ENCODE measurements at places on chromosomes 5 and 9. TPM values are rescaled to one million over a fixed set of nuclear protein-coding genes. Genes with fewer than 3 reads are reported as not detected.

DNA sequence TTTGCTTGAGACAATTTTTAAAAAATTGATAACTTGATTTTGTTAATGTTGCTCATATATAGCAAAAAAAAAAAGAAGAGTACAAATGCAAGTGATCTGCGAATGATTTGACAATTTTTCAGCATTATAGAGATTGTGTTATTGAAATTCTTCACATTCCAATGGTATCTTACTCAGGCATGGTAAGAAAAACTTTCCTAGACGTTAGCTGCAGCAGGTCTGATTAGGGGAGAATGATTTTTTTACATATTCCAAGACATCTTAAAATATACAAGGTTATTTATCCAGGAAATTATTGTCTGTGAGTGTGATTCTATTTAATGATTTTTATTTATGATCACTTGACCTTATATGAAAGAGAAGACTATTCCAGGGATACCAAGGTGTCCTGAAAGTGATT lies 361.9 kb downstream of the MAT2B start:
- H3K4me3 ChIP-seq = no peak overlapping the region
- no peaks in the 10 kb centered on the region for H3K36me3 ChIP-seq
- H3K27me3 ChIP-seq = no peaks in the 10 kb centered on the region
- no peak overlapping the region for H3K27ac ChIP-seq
- no peaks in the 10 kb centered on the region for H3K4me1 ChIP-seq

DNA sequence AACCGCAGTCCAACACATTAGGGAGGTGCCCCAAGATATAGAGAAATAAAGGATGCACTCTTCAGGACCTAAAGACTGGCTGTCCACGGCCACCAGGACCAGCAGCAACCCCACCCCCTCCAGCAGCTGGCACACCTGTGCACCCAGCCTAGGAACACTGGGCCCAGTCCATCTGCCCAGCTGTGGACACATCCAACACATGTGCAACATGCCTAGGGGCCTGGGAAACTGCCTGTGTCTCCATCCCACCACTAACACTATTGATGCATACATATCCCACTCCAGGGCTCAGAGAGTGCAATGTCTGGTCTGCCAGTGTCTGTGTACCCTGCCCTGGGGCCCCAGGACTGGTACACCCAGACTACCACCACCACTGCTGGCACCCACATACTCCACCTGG lies 1781.3 kb downstream of the MAT2B start:
- H3K27me3 ChIP-seq = no peaks in the 10 kb centered on the region
- H3K27ac ChIP-seq = no peak overlapping the region
- no peak overlapping the region for H3K4me3 ChIP-seq
- no peaks in the 10 kb centered on the region for H3K4me1 ChIP-seq
- H3K36me3 ChIP-seq = no peaks in the 10 kb centered on the region

DNA sequence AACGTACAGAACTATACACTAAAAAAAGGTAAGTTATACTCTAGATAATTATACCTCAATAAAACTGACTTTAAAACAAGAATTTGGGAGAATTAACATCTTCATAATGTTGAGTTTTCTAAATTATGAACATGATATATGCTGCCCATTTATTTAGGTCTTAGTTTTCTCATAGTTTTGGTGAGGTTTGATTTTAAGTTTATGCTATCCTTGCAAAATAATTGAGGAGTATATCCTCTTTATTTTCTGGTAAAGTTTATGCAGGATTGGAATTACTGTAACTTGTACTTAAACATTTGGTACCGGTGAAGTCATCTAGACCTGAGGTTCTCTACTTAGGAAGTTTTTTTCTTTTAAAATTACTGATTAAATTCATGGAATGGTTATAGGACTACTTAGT lies 38.9 kb upstream of the RNU6ATAC start:
- no peaks in the 10 kb centered on the region for H3K36me3 ChIP-seq
- H3K4me3 ChIP-seq = no peak overlapping the region
- H3K27ac ChIP-seq = no peak overlapping the region
- H3K4me1 ChIP-seq = no peaks in the 10 kb centered on the region
- no peaks in the 10 kb centered on the region for H3K27me3 ChIP-seq

The WNT8A gene
- total RNA-seq = not detected

GRCh38 chr9:37938121-37938891 lies 34.4 kb upstream of the SLC25A51 start:
- no peaks in the 10 kb centered on the region for H3K36me3 ChIP-seq
- H3K27ac ChIP-seq = no peak overlapping the region
- H3K27me3 ChIP-seq = no peaks in the 10 kb centered on the region
- DNase-seq = no peak
- no peak overlapping the region for H3K4me3 ChIP-seq

- no peak for DNase-seq
- no peaks in the 10 kb centered on the region for H3K4me1 ChIP-seq
- H3K27ac ChIP-seq = no peak overlapping the region
- no peak overlapping the region for H3K4me3 ChIP-seq
- peaks cover 10% of the 10 kb centered on the region for H3K27me3 ChIP-seq
Measured at GRCh38 chr9:119375892-119376291, 6.7 kb upstream of the BRINP1 start.

GRCh38 chr5:131209506-131210150 lies 38.9 kb downstream of the LYRM7 start:
- H3K36me3 ChIP-seq = peaks cover 2% of the 10 kb centered on the region
- H3K27ac ChIP-seq = peak overlapping the region; percentile 96
- peaks cover 57% of the 10 kb centered on the region for H3K4me1 ChIP-seq
- no peaks in the 10 kb centered on the region for H3K27me3 ChIP-seq
- DNase-seq = peak; percentile 77
- peak overlapping the region; percentile 69 for H3K4me3 ChIP-seq

DNA sequence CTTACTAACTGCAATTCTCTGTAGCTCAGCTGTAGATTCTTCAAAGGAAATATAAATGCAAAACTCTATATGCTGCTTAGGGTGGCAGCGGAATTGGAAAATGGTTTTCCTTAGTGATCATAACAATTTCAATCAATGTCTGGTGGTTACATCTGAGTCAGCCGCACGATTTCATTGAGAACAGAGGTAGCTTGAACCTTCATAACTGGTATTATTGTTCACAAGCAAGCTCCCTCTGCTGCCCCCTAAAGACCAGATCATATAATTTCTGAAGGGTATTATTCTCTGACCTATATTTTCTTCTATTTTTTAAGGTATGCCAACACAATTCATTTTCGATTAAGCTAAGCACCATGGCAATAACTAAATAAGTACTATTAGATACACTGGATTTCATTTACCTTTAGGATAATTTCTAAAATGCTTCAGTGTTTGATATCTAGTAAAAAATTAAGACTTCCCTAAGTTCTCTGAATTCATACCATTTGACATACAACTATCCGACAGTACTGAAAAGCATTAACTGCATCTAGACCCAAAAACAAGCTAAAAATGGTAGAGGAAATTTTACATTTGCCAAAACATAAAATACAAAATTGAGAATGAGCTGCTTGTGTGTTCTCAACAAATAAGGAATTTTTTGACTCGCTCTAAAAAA lies 181.1 kb upstream of the SPEF2 start:
- H3K4me1 ChIP-seq = no peaks in the 10 kb centered on the region
- no peaks in the 10 kb centered on the region for H3K36me3 ChIP-seq
- peaks cover 44% of the 10 kb centered on the region for H3K27me3 ChIP-seq
- no peak overlapping the region for H3K27ac ChIP-seq
- H3K4me3 ChIP-seq = no peak overlapping the region
- DNase-seq = peak; percentile 7

DNA sequence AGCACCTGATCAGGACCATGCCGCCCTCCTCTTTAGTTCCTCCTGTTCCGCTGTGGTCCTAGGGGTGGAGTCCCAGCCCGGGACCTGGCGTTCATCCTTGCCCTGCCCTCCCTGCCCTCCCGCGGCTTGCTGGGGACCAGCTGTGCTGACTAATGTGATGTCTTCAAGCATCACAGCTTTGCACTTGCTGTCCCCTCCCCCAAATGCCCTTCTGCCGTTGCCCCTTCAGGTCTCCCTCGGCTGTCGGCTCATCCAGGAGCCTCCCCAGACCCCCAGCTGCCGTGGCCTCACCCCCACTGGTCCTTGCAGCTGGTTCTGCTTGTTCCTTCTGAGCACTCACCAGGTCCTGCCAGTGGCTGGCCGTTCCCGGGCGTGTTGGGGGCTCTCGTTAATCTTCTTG lies 19.9 kb downstream of the RXRA start:
- H3K27me3 ChIP-seq = no peaks in the 10 kb centered on the region
- no peak overlapping the region for H3K27ac ChIP-seq
- peaks cover 13% of the 10 kb centered on the region for H3K4me1 ChIP-seq
- H3K4me3 ChIP-seq = no peak overlapping the region
- DNase-seq = no peak

- no peak for DNase-seq
- no peak overlapping the region for H3K4me3 ChIP-seq
- H3K27me3 ChIP-seq = peaks cover 6% of the 10 kb centered on the region
Measured at GRCh38 chr5:138230981-138231589, 18.0 kb upstream of the CDC23 start.

The PRDM9 gene
- not detected for total RNA-seq

The KIF20A gene
- total RNA-seq = 81.9 TPM

DNA sequence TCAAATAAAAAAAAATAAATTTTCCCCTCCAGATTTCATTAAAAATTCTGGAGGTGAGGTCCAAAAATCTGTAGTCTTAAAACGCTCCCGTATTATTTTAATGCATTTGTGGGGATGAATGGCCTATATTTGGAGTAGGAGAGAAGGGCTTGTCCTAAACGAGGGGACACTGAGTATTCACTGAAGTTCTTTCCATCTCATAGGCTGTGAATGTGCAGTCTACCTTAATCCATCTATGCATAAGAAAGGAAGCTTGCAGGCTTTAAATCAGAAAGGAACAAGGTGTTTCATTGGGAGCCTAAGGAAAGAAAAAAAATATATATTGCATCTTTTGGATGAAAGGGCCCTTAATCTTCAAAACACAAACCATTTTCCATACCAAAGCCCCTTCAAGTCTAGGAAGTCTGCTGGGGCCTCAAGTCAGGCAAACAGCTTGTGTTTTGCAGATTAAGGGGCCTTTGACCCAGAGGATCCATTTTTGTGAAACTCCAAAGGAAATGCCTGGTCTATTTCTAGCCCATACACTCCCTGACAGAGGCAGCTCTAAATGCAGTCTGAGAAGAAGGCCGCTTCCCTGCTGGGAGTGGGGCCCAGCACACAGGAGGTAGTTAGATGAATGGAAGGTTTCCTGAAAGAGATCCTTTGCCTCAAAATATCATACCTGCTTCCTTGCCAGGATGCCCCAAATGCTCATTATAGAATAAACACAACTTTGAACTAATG lies 35.6 kb downstream of the BRINP1 start:
- H3K36me3 ChIP-seq = no peaks in the 10 kb centered on the region
- H3K4me1 ChIP-seq = no peaks in the 10 kb centered on the region
- H3K4me3 ChIP-seq = no peak overlapping the region
